Skeletal muscle cell (primary cell): ENCODE measurements at places on chromosomes 1 and 21.
A peak's percentile ranks its signal among the peaks of the same experiment; 100 is the strongest.

DNA sequence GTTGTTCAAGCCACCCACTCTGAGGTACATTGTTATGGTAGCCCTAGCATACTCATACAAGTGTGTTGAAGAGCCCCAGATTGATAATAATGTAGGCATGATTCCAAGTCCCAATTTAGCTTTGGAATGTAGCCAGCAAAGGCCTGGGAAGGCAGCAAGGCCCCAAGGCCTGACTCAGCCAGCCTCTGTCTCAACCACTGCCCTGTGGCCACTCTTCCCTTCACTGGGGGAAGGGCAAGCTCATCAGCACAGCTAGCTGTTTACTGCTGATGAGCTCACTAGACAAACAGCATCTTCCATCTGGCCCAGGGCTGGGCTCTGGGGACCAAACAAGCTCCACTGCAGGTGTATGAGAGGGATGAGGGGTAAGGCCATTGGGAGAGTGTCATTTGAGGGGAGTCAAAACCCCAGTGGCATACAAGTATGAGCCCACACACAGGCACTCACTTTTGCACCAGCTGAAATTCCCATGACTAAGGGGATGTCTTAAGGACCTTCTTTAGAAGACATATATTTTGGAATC, 2.2 kb upstream of the IRF6 start:
- DNase-seq: peak; percentile 94

DNA sequence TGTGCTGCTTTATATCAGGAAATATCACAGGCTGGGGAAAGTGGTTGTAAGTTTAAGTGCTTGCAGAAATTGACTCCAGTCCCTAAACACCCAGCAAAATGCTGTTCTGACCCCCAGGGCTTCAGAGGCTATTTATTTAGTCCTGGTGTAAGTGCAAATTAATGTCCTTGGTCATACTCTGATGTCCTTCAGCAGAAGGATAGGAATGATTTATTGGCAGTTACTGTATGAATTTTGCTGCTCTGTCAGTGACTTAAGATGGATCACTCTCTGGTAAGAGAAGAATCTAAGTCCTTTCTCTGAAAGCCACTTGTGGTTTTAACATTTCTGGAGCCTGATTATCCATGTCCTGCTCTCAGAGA, 21.9 kb downstream of the FAM20B start:
- DNase-seq: no peak

DNA sequence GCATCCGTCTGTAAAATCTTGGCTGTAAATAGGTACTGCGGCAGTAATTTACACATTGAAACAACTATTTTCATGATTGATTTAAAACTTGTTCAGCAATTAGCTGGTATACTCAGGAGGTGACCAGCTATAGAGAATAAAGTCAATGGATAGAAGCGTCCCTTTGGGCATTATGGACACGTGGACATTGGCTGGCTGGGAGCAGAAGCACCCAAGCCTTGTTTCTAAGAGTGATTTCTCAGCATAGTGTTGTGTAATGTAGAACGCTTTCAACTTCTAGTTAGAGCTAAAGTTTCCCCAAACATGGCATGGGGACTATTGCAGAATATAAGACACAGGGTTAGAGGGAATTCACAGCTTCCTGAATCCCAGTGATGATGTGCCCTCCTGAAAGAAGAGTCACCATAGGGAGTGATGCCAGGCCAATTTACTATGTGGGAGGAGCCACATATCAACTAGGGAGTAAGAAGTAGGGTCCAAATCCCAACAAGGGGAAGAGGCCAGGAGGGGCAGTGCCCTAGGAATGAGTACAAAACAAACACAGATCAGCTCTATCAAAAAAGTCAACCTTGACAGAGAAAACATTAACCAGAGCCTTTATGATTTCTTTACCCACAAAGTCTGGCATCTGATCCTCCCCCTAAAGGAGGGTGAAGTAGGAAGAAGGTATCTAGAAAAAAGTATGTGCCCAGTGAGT, 92.7 kb downstream of the SUSD4 start:
- DNase-seq: no peak

DNA sequence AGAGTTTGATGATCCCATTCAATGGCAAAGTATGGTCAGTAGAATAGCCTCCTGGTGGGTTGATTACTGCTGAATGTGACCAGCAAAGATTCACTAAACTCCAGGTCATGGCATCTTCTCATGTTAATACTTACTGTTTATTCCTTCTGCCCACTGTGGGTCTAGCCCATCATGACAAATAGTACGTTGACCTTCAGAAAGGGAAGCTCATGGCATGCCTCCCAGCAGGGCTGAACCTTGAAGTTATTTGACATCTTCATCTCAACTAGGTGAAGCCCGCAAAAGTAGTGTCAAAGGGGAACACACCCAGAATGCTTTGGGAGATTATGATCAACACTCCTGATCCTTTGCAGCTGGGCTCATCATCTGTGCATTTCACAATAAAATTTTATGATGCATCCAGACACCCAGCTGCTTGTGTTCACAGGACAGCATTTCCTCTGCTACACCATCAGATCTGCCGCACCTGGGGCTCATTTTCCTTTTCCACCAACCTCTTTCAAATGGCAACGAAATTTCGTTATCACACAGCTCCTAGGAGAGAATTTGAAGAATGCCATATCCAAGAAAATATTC, 49.6 kb downstream of the HLX start:
- no peak for DNase-seq

DNA sequence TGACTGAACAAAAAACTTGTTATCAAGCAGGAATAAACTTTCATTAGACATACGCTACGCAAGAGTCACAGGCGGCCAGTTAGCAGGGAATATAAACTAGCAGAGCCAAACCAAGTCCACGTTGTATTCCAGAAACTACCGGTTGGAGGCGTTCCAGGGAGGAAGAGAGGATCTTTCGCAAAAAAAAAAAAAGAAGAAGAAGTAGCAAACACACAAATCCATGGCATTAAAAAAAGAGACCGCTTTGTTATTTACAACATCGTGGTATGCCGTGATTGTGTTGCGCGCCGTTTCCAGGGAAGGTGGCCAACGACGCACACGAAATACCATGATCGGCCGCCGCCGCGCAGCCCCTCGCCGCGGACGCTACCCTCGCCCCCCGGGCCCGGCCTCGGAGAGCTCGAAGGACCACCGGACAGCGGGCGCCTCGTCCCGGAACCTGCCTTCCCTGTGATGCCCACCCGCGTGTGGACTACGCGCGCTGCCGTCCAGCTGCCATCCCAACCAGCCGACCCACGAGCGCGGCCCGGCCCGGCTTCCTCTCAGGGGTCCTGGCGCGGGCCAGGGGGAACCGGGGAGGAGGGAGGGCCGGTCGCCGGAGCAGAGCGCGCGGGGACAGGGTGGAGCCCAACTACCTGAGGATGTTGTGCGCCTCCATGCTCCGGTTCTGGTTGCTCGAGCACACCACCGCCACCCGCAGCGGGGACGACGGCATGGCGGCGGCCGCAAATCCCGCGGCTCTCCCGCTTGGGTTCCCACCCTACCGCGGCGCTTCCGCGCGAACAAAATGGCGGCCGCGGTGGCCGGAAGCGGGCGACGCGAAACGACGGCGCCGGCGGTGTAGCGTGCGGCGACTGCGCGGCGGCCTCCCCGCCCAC, 581 bp downstream of the SSU72 start:
- no peak for DNase-seq

- DNase-seq: no peak
These were observed 222.7 kb downstream of the NUF2 start for GRCh38 chr1:163544441-163544840.
